Activated CD4-positive, alpha-beta memory T cell treated with anti-CD3 and anti-CD28 coated beads for 36 hours (primary cell): ENCODE measurements at places on chromosomes 4 and X.

GRCh38 chr4:184599492-184600135, 49.6 kb downstream of the CASP3 start:
- no peak for DNase-seq
- H3K27me3 ChIP-seq, result peaks cover 23% of the 10 kb centered on the region
- H3K27ac ChIP-seq, result no peak overlapping the region
- no peaks in the 10 kb centered on the region for H3K4me1 ChIP-seq

- no peaks in the 10 kb centered on the region for H3K36me3 ChIP-seq
- no peak overlapping the region for H3K4me3 ChIP-seq
- no peak overlapping the region for H3K27ac ChIP-seq
- H3K4me1 ChIP-seq, result no peaks in the 10 kb centered on the region
- H3K27me3 ChIP-seq, result no peaks in the 10 kb centered on the region
Measured at GRCh38 chr4:95304898-95305297, 243.9 kb downstream of the UNC5C start.

DNA sequence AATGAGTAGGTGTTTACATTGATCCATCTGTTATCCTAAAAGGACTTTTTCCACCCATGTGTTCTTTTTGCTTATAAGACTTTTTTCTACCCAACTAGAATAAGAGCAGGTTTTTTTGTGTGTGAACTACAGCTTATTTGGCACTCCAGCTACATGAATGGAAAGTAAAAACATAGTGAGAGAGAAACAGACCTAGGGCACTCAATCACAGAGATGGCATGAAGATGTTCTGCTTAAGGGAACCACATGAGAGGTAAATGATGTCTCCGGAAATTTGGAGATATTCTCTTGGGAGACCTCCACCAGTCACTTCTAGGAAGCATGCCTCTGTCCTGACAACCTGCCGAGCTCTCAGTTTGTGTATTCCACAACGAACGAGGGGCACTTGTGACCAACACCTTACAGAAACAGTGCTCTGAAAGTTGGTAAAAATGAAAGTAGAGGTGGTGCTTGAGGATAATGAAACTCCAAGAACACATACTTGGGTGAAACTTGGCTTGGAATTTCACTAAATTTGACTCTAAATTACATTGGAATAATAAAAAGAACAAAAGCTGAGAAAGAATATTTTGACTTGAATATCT, 788.4 kb upstream of the GALNTL6 start:
- H3K4me3 ChIP-seq, result no peak overlapping the region
- no peak overlapping the region for H3K27ac ChIP-seq
- no peaks in the 10 kb centered on the region for H3K36me3 ChIP-seq
- no peak for DNase-seq
- H3K4me1 ChIP-seq, result no peaks in the 10 kb centered on the region

DNA sequence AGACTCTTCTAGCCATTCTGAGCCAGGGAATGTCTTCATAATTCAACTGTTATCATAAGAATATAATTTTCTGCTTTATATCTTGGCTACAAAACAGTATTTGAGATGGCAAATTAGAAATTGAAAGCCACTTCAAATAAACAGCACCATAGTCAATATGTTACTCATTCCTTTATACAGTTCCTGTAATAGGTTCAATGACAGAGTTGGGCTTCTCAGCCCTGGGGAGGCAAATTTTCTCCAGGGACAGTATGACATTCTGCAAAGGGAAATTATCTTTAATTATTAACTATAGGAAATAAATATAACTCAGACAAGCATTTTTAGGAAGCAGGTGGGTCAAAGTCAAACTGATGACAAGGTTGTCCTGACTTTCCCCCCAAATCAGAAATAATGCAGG, 71.9 kb upstream of the RPS6KA6 start:
- no peak overlapping the region for H3K27ac ChIP-seq
- no peaks in the 10 kb centered on the region for H3K4me1 ChIP-seq
- DNase-seq, result no peak
- no peak overlapping the region for H3K4me3 ChIP-seq

GRCh38 chr4:146763560-146763959, 124.9 kb downstream of the POU4F2 start:
- H3K4me1 ChIP-seq, result no peaks in the 10 kb centered on the region
- no peak overlapping the region for H3K27ac ChIP-seq
- H3K36me3 ChIP-seq, result no peaks in the 10 kb centered on the region
- no peak overlapping the region for H3K4me3 ChIP-seq
- no peaks in the 10 kb centered on the region for H3K27me3 ChIP-seq

DNA sequence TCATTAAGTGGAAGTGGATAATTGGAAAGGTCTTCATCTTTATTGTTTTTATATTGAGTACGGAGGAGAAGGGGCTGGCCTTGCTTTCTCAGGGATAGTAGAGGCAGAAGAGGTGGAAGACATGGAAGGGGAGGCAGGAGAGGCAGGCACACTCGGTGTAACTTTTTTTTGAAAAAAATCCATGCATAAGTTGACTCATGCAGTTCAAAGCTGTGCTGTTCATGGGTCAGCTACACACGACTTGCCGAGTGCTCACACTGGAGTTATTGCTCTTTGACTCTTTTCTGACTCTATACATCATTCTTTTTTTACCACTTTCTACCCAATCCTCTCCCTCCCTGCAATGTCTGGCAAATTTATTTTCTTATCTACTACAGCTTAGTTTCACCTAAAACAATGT, 158.3 kb upstream of the AADAT start:
- H3K4me1 ChIP-seq, result no peaks in the 10 kb centered on the region
- DNase-seq, result no peak
- no peak overlapping the region for H3K4me3 ChIP-seq
- no peak overlapping the region for H3K27ac ChIP-seq
- no peaks in the 10 kb centered on the region for H3K36me3 ChIP-seq

- H3K4me3 ChIP-seq, result no peak overlapping the region
- DNase-seq, result no peak
- no peaks in the 10 kb centered on the region for H3K27me3 ChIP-seq
Measured at GRCh38 chrX:46643636-46644035, 70.1 kb downstream of the CHST7 start.

DNA sequence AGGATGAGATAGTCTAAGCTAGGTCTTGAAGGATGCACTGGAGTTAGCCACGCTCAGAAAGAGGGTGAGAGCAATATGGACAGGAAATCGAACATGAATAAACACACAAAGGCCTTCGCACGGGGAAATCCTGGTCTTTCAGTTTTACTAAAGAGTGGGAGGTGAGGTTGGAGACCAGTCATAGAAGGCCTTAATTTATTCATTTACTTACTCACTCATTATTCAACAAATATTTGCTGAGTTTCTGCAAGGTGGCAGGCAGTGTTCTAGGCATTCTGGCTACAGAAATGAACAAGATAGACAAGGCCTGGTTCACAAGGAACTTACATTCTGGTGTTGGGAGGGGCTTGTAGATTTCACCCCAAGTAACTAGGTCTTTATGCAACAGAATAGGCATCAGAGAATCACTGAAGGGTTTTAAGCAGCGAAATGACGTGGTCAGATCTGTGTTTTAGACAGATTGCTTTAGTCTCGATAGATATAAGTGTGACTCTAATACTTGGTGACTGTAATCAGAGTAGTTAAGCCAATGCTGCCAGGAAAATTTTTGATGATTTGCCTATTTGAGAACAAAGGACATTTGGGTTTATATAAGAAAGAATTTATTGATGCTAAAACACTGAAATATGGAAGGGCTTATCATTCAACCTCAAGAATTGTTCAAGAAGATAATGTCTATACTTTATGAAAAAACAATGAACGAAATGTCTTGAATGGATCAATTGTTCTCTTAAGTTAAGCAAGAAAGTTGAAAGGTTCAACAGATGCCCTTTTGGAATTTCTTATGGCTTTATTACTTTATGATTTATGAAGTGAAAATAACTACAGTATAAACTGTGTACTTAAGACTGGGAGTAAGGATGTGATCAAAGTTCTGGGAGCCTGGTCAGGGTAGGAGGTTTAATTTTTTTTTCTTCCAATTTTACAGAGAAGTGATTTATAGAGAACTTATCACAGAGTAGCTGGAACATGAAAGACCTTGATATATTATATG, 184.4 kb upstream of the CASK start:
- peak; percentile 61 for DNase-seq
- peaks cover 28% of the 10 kb centered on the region for H3K4me1 ChIP-seq
- H3K36me3 ChIP-seq, result no peaks in the 10 kb centered on the region
- peak overlapping the region; percentile 38 for H3K27ac ChIP-seq
- H3K4me3 ChIP-seq, result no peak overlapping the region
- no peaks in the 10 kb centered on the region for H3K27me3 ChIP-seq

GRCh38 chrX:45505214-45505613, 304.5 kb upstream of the DIPK2B start:
- H3K4me1 ChIP-seq, result peaks cover 12% of the 10 kb centered on the region
- no peak overlapping the region for H3K4me3 ChIP-seq
- no peaks in the 10 kb centered on the region for H3K36me3 ChIP-seq
- DNase-seq, result peak; percentile 15
- peaks cover 4% of the 10 kb centered on the region for H3K27me3 ChIP-seq

DNA sequence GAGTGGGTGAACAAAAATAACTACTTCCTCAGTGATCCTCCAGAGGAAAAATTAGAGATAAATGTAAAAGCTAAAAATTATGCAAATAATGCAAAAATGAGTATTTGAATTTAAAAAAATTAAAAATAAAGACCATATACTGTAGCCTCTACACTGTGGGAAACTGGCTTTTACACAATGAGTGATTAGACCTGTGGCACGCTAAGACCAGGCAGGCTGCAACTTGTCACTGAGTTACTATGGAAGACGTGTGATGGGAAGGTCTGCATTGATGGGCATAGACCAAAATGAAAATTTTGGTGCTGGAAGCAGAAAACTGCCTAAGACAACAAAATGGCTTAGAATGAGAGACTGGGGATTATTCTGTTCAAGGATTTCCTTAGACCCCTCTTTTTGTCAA, 30.2 kb downstream of the BTC start:
- no peaks in the 10 kb centered on the region for H3K36me3 ChIP-seq
- H3K27ac ChIP-seq, result no peak overlapping the region
- H3K27me3 ChIP-seq, result no peaks in the 10 kb centered on the region
- DNase-seq, result no peak
- H3K4me3 ChIP-seq, result no peak overlapping the region

DNA sequence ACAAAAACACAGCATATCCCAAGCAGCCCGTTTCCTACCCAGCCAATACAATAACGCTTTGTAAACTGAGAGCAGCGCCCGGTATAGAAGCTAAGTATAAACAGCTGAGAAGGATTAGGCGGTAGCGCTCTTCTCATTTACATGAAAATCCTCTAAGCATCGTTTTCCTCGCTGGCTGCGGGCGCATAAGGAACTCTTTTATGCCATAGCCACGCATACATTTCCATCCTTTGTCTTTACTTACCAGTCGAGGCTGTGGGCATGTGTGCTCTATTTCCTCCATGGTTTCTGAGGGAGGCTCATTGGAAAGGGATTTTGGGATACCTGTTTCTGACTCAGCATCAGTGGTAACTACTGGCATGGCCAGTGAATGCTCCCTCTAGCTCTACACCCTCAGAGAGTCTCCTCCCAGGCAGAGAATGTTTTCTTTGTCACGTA, 383 bp downstream of the PCYT1B start:
- H3K27ac ChIP-seq, result no peak overlapping the region
- H3K27me3 ChIP-seq, result peaks cover 12% of the 10 kb centered on the region
- peaks cover 14% of the 10 kb centered on the region for H3K4me1 ChIP-seq
- H3K4me3 ChIP-seq, result peak overlapping the region; percentile 60
- peak; percentile 7 for DNase-seq

DNA sequence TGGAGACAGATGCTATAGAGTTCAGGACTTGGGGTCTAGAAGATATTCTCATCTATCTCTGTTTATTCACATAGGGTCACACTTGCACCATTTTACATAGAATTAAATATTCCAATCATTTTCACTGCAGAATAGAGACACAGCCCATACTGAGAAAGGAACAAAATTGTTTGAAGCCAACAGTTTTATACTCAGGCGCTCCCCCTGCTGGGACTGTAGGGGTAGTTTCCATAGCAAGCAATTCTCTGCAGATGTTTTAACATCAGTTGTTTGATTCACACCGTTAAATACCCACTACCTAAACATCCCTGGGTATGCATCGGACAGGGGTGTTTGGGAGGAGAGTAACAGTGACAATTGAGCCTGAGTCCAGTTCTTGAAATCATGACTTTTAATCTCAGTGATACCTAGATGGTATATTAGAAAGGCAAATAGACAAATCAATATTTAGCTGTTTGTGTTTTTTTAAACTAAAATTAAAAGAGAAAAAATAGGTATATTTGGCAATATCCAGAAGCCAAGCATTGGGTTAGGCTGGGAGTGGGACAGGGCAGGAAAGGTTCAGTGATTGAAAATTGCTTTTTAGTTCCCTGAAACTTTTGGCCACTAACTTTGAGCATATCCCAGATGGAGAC, 33.8 kb downstream of the LONRF3 start:
- peaks cover 3% of the 10 kb centered on the region for H3K4me1 ChIP-seq
- H3K27me3 ChIP-seq, result no peaks in the 10 kb centered on the region
- no peak overlapping the region for H3K4me3 ChIP-seq
- H3K36me3 ChIP-seq, result peaks cover 8% of the 10 kb centered on the region
- DNase-seq, result peak; percentile 45

GRCh38 chrX:48451708-48452107, 18.4 kb downstream of the SLC38A5 start:
- no peak overlapping the region for H3K4me3 ChIP-seq
- H3K27me3 ChIP-seq, result no peaks in the 10 kb centered on the region
- H3K4me1 ChIP-seq, result no peaks in the 10 kb centered on the region
- H3K36me3 ChIP-seq, result peaks cover 2% of the 10 kb centered on the region
- DNase-seq, result no peak
